ENCODE measurements at places on chromosomes 5 and 9.

DNA sequence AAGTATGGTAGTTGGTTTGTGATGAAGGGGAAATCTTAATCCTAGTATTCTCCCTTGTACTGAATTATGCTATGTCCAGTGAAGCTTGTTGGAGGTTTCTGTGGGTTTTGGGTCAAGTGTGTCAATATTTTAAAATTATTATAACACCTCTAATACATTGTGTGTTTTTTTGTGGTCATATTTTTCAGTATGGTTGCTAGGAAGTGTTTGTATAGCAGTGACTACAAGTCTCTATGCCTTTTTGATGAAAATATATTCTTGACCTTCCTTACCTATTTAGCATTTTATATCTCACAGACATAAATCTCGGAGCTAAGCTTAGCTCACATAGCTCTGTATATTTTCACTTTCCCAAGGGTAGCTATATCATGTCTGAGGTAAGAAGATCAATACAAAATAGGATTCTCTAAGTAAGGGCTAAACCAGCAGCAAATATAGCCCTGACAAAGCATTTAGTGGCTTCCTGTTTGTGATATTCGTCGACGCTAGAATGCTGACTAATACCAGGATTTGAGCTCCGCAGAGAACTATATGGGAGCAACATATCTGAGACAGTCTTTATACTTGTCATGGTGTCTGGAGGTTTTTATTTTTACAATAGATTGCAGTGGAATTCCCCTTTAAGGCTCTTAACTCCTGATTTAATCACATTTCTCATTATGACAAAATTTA, 82.3 kb downstream of the MACIR start:
- no peak for DNase-seq

DNA sequence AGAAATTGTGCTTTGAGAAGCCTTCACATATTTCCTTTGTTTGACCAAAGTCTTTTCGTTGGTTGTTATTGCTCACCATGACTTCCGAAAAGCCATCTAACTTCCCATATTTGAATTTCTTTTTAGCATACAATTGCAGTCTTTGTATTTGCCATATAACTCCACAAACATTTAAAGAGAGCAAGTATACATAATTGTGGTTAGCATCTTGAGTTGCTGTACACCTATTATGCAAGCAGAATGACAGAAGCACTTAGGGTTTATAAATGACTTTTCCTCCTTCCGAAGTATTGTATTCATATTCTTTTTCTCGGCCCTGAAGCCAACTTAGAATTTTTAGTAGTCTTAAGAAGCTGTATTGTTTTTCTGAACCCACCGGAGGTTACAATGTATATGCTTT, 250.4 kb downstream of the RFK start:
- no peak for DNase-seq

DNA sequence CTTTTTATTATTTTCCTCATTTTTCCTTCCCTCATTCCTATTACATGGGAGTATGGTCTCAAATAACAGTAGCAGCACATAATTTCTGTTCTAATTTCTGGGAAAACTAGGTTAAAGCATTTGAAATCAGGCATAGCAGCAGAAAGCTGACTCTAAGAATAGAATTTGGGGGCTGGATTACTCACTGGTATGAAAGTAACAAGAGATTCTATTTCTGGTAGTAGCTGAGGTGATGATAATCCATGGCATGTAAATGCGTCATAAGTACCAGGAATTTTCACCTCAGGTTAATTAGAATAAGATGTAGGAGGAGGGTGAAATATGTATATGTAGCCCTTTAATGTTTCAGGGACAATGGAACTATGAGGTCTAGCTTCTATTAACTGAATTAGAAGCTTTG, 662.0 kb downstream of the PTPRD start:
- no peak for DNase-seq

DNA sequence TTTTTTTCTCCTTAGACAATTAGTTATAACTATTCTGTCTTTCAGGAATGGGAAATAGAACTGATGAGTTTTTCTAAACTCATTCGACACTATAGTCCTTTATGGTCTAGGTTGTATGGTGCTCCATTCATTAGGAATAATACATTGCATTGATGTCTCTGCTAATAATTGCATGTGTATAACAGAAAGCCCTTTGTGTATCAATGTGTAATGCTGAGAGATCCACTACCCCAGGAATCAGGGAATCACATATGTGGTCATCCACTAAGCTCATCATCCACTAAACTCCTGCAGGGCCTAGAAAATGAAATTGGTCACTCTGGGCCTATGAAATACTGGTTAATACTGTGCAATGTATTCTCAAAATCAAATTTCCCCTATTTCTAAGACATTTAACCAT, 242.0 kb upstream of the CDH18 start:
- no peak for DNase-seq

- DNase-seq = no peak
These were observed 1.1 kb upstream of the AKNA start for GRCh38 chr9:114388764-114389375.

- DNase-seq = no peak
These were observed 82.6 kb downstream of the ADRB2 start for GRCh38 chr5:148909040-148909439.

DNA sequence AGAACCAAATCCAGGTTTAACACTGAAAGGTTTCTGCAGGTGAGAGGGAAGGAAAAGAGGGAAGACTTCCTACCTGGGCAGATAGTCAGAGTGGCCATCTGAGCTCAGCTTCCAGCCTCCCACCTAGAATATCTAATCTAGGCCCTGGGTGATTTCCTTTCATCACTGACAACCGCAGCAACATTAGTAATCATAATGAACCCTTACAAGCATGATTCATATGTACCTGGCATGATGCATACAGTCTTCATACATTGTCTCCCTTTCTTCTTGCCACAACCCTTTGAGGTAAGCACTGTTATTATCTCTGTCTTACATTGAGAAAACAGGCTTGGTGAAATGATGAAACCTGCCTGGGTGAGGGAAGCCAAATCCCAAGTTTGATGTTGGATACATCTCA, 13.5 kb downstream of the AFAP1L1 start:
- DNase-seq = no peak

DNA sequence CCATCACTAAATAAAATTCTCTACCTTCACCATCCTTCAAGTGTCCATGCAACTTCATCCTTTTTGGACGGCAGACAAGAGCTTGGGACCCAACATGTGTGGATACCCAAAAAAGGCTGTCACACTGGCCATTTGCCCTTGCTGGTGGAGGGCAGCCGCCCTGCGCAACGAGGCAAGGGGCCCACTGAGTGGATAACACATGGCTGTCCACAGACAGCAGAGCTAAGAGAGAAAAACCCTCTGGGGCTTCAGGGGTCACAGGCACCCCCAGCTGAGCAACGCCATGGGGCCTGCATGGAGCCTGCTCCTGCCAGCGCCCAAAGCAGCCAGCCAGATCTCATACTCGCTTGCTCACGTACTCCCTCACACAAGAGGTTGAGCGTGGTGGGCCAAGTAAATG, 205.9 kb upstream of the NREP start:
- no peak for DNase-seq
